Stimulated activated CD8-positive, alpha-beta memory T cell treated with anti-CD3 and anti-CD28 coated beads, Interleukin-2, amount 100 ng/mL, for 48 hours (primary cell): ENCODE measurements at places on chromosomes 7 and 10.

DNA sequence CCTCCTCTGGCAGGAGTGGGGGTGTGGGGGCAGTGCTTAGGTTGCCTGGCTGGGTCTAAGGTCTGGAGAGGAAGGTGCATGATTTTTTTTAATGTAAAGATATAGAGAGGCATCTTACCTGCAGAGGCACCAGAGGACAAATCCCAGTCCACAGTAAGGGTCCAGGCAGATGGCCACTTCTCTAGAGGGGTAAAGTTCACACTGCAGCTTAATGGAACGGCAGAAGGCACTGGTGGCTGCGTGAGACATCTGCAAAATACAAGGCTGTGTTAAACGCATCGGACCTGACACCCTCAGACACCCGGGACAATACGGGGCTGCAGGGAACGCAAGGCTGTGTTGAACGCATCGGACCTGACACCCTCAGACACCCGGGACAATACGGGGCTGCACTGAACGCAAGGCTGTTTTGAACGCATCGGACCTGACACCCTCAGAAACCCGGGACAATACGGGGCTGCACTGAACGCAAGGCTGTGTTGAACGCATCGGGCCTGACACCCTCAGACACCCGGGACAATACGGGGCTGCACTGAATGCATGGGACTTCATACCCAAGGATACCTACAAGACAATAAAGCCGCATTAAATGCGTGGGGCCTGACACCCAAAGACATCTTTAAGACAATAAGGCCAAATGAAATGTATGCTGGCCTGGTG lies 206.0 kb downstream of the ZMYND11 start:
- no peak for DNase-seq

- DNase-seq = no peak
These were observed 141.5 kb downstream of the MTPAP start for GRCh38 chr10:30207485-30208052.

DNA sequence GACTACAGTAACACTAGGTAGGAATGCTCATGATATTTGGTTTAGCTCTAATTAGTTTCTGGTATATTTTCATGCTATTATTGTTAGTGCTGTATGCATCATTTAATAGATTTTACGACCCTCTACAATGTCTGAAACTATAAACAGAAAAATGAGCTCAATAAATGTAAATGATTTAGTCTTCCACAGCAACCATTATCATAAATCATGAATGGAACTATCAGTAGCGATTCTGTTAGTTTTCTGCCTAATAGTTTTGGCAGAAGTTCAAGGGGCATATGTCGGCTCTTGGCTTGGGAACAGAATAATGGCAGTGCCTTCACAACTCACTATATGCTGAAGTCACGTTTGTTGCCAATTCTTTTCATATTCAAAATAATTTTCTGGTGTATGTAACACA lies 494.8 kb downstream of the PARD3 start:
- DNase-seq = no peak

GRCh38 chr7:132226046-132226956 lies 350.0 kb downstream of the PLXNA4 start:
- no peak for DNase-seq

GRCh38 chr10:123755061-123755460 lies 88.9 kb downstream of the GPR26 start:
- DNase-seq = no peak
